ENCODE measurements at places on chromosomes 12 and 14.

DNA sequence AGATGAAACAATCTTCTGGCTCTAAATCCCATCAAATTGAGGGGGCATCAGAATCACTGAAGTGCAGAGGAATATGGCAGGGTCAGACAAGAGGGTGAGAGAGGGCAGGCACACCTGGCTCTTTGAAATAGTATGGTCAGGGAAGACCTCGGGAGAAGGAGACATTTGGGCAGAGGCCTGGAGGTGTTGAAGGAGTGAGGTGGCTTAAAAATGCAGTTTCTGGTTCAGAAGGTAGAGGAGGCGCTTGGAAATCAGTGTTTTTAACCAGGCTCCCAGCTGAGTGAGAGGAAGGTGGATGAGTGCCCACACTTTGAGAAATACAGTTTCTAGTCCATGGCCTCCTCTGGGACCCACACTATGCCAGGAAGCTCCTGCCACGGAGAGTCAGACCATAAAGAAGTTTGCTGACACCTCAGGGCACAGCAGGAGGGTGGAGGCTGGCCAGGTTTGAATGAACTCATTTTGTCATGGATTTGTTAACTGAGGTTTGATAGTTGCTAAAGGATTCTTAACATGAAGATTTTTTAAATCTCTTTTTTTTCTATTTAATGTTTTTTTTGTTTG, 20.1 kb downstream of the NID2 start:
- DNase-seq, result no peak

DNA sequence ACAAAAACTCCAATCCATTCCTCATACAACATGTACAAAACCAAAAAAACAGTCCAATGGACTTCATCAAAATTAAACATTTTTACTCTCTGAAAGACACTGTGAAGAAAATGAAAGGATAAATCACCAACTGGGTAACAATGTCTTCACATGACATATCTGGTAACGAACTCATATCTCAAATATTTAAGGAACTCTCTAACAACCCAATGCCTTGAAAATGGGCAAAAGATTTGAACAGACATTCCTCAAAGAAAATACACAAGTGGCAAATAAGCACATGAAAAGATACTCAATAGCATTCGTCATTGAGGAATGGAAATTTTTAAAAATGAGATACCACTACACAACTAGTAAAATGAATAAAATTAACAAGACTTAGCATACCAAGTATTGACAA, 198.7 kb upstream of the RASSF8 start:
- no peak for DNase-seq

- no peak for DNase-seq
Observed at GRCh38 chr12:29416748-29417147, 35.8 kb upstream of the ERGIC2 start.

GRCh38 chr12:96635844-96636243, 146.5 kb downstream of the CFAP54 start:
- no peak for DNase-seq

- no peak for DNase-seq
Observed at GRCh38 chr12:80235944-80236343, 136.6 kb downstream of the OTOGL start.

GRCh38 chr12:110546339-110546738, 36.8 kb downstream of the PPTC7 start:
- DNase-seq, result peak; percentile 75

DNA sequence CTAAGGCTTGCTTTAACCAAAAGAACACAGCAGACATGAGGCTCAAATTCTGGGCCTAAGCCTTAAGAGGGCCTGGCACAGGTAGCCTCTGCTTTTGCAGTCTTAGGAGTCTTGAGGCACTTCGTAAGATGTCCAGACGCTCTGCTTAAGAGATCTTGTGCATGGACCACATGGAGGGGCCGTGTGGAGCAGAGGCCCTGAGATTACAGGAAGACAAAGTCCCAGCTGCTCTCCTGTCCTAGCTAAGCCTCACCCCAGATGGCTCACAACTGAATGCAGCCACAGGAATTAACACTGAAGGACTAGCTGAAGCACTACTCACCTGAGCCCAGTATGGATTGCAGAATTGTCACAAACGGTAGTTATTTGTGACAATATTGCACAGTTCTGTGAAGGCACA, 446.0 kb downstream of the PDZRN4 start:
- no peak for DNase-seq

- no peak for DNase-seq
Observed at GRCh38 chr14:65007202-65007601, 20.5 kb downstream of the FNTB start.

DNA sequence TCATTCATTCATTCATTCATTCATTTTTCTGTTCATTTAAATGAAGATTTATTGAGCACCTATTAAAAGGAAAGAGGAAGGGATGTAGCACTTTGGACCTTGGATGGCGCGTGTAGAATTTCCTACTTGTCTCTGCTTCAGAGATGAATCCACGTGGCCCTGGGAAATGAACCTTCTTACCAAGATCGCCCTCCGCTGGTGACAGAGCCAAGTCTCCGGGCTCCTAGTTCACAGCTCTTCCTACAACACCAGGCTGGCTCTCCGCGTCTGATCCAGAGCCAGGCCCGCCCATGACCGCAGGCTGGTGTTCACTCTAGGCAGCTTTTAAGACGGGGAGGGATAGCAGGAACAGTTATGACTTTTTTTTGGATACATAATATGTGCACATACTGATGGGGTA, 70.9 kb upstream of the PIWIL1 start:
- DNase-seq, result no peak

DNA sequence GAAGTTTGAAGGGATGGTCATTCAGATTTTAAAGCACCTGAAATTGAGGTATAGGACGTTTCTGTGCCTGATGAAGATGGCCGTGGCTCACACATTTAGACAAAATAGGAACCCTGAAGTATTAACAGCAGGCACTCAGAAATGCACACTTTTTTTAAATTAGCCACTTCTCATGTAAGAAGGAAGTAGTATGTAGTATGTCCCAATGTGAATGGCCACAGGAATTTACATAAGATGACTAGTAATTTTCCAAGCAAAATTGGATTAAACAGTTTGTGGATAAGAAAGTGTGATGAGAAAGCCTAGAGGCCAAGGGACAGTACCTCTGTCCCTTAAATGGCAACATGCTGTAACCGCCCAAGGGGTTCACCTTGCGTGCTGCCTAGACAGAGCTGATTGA, 1.8 kb upstream of the MIS18BP1 start:
- no peak for DNase-seq

DNA sequence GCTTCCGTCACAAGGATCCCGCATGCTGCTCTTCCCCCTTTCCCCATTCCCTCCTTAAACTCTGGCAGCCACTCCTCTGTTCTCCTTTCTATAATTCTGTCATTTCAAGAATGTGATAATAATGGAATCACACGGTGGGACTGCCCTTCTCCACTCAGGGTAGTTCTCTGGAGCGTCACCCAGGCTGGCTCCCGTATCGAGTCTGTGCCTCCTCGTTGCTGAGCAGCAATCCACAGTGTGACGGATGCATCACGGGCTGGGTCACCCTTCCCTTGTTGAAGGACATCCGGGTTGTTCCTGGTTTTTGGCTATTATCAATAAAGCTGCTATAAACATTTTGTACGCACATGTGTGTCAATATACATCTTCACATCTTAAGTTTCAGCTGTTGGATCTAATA, 5.7 kb upstream of the SYNE3 start:
- no peak for DNase-seq

GRCh38 chr12:90261283-90261682, 552.6 kb upstream of the ATP2B1 start:
- no peak for DNase-seq

- no peak for DNase-seq
Observed at GRCh38 chr12:25051656-25052195, 102.8 kb upstream of the BCAT1 start.

GRCh38 chr12:103538397-103538796, 42.6 kb upstream of the C12orf42 start:
- DNase-seq, result no peak

DNA sequence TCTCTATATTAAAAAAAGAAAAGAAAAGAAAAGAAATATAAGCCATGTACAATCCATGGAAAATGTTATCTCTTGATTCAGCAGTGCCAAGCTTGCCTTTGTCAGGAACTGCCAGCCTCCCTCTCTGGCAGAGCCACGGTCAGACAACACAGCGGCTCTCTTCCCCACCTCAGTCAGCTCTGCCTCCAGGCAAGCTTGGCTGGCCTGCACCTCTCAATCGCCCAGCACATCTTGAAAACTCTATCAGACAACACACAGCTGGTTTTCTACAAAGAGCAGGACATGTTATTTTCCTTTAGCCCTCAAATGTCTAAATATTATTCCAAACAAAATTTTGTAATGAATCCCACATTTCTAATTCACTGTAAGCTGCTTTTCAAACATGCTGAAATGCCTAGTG, 20.0 kb upstream of the GCH1 start:
- no peak for DNase-seq

- DNase-seq, result peak; percentile 24
Observed at GRCh38 chr14:96143906-96144305, 60.7 kb upstream of the BDKRB2 start.

DNA sequence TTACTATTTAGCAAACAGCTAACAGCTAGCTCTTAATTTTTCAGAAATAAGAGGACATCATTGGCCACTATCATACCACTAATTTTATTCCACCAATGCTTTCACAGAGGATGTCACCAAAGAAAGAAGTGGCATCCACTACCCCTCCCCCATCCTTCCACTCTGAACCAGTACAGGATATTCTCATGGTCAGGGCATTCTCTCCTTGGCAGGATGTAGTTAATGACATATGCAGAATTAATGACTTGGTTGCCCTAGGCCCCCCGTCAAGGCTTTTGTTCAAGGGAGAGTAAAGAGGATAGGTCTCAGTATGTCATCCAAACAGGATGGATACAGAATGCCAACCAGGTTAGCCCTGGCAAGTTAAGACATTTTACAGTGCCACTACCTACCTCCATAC, 18.9 kb upstream of the NUP107 start:
- no peak for DNase-seq

DNA sequence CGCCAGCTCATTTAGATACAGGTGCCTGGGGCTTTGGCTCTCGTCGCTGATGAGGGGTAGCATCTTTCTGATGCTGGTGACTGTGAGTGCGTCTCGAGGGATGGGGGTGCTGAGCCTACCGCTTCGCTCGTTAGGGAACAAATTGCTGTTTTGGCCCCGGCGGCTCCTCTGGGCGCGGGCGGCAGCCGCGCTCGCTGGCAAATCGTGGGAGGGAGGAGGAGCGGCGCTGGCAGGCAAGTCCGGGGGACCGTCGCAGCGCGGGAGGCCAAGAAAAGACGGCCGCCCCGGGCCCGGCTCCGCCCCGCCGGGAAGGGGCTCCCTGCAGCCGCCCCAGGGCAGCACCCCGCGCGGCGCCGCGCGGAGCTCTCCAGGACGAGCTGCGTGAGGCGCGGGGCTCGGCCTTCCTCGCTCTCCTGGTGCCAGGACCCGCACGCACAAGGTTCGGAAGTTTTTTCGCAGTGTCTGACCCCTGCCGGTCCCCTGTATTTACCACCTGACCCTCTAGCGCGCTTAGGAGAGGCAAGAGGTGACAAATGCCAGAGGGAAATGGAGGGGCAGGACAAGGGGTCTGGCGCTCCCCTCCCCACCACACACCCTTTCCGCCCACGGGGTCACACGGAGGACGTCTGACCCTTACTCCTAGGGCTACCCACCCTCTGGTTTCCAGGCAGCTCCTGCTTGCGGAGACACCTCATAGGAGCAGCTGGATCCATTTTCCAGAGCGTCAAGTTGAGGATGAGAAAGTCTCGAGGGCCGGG, 899 bp upstream of the KCNH3 start:
- DNase-seq, result no peak

DNA sequence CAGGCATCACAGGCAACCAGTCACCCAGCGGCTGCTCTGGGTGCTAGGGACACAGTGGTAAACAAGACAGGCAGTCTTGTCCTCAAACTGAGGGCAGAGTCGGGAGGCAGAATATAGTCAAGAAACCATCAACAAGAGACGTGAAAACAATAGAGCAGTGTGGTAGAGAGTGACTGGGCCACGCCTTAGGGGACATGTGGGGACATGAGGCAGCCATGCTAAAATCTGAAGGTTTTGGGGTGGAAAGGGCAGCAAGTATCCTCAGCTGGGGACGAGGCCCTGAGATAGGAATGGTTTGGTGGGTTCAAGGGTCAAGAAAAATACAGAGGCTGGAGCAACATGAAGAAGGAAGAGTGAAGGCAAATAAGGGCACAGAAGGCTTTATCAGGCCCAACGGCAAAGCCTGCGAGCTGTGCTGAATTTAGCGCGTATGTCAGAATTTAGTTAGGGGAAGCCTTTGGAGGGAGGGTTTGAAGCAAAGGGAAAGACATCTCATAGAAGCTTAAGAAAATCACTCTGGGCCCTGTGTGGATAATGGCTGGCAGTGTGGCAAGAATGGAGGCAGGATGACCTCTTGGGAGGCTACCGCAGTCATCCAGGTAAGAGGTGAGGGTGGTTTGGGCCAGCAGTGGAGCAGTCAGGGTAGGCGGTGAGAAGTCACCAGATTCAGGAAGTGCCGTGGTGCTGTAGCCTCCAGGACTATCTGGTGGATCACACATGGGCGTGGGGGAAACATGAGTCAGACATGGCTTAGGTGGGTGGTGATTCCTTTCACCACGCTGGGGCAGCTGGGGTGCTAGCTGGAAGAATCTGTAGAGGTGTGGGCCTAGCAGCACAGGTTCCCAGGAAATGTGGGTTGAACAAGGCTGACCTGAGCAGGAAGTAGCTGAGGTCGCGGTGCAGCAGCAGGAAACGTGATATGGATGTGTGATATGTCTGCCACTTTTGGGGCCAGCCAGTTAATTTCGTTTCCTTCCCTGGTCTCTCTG, 3.0 kb downstream of the EVL start:
- DNase-seq, result no peak

DNA sequence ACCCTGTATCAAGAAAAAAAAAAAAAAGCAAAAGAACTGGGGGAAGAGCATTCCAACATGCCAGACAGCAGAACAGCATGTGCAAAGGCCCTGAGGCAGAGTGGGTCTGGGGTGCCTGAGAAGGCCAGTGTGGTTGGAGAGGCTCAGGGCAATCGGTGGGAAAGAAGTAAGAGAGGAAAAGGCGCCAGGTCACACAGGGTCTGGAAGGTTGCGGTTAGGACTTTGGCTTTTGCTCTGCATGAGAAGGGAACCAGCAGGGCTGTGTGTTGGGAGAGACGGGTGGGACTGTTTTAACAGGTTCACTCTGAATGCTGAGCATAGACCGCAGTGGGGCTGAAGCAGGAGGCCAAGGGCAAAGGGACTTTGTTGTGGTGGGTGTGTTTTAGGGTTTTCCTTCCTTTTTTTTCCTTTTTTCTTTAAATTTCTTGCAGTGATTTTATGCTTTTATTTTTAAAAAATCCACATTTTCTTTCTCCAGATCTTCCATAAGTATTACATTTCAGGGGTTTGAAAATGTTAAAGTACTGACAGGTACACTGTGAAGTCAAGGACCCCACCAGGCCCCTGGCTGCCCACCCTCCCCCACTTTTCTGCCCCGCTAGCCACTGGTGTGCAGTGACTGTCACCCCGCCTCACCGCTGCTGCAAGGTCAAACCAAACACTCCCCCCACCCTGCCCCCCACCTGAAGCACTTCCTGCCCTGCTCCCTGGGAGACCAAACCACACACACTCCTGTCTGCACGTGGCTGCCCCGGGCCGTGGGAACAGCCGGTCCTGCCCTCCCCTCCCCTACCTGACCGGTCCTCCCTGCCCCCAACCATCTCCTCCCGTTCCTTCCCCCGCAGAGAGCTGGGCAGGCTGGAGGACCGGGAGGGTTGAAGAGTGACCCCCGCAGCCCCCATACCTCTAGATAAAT, 30.0 kb downstream of the DTX1 start:
- no peak for DNase-seq
